ENCODE measurements at places on chromosomes 12 and 14.

DNA sequence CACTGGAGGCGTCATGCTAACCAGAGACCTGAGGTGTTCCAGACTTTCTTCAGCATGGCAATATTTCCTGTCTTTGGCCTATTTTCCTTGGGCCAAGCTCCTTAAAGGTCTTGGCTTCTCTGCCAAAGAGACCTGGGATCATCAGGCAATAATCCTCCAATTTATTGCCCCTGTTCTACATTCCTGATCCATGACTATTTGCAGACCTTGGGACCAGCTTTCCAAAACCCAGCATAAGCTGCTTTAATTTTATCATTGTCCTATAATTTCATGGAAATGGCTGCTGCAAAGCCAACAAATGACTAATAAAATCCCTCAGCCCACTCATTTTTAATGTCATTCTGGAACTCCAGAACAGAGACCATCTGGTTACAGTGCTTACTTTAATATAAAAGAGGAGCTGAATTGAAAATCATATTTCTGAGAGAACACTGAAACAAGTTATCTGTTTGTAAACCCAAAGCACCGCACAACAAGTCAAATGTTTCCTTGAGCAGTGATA is 166.9 kb upstream of the BTG1 start:
- DNase-seq, result no peak

DNA sequence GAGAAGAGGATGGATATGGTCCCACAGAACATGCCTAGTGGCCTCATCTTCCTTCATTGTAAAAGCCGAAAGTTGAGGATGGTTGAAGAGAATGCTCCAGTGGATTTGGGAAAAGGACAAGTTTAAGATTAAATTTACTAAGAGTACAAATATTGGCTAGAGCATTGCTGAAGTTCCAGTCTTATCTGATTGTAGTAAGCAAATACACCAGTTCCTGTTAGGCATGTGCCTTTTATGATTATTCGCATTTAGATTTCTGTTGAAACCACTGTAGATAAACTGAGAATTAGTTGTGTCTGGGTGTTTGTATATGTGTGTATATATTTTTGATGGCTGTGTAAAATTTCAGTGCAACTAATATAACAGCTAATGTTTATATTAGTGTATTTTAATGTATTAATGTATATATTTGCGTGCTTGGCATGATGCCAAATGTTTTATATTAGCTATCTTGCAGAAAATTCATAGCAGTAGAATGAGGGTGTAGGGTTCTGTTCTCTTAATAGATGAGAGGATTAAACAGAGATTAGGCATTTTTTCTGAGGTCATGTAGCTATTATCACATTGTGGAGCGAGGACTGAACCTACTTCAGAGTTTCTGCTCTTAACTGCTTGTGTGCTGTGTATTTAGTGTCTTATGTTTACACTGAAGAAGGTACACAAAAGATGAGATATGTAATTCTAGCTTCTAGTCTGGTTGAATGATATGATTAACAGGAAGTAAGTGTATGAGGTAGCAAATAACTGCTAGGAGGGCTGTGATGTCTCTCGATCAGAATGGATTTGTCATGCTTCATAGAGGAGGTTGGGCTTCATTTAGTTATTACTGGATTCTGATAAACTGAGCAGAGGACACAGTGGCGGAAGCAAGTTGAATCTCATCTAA is 21.1 kb downstream of the FKBP3 start:
- DNase-seq, result no peak

GRCh38 chr12:59158681-59159080 is 238.4 kb upstream of the LRIG3 start:
- DNase-seq, result no peak

- no peak for DNase-seq
Observed at GRCh38 chr12:129404556-129404955, 499.3 kb downstream of the TMEM132D start.

- DNase-seq, result no peak
Observed at GRCh38 chr12:24944601-24944975, 4.3 kb downstream of the BCAT1 start.

- no peak for DNase-seq
Observed at GRCh38 chr12:121893961-121894460, 5.4 kb downstream of the PSMD9 start.
